Stimulated activated CD4-positive, alpha-beta T cell treated with anti-CD3 and anti-CD28 coated beads, Interleukin-15, amount 100 ng/mL, for 1 hour (primary cell): ENCODE measurements at places on chromosomes 13 and 19.

- no peak for DNase-seq
These were observed 528.3 kb upstream of the ATXN8OS start for GRCh38 chr13:69579351-69579750.

DNA sequence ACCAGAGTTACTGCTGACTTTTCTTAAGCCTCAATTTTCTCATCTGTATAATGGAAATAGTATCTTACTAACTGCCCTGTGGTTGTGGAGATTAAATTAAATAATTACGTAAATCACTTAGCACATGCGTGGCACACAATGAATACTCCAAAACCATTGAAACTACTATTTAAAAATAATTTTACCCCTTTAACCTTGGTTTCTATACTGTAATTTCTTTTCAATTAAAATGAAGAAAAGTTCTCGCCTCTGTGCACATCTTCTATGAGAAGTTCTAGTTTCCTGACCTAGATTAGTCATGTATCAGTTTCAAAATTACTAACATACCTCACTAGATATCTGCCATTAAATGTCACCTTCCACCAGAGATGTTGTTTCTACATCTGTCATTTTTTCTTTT, 5.7 kb downstream of the SLITRK1 start:
- DNase-seq, result no peak

DNA sequence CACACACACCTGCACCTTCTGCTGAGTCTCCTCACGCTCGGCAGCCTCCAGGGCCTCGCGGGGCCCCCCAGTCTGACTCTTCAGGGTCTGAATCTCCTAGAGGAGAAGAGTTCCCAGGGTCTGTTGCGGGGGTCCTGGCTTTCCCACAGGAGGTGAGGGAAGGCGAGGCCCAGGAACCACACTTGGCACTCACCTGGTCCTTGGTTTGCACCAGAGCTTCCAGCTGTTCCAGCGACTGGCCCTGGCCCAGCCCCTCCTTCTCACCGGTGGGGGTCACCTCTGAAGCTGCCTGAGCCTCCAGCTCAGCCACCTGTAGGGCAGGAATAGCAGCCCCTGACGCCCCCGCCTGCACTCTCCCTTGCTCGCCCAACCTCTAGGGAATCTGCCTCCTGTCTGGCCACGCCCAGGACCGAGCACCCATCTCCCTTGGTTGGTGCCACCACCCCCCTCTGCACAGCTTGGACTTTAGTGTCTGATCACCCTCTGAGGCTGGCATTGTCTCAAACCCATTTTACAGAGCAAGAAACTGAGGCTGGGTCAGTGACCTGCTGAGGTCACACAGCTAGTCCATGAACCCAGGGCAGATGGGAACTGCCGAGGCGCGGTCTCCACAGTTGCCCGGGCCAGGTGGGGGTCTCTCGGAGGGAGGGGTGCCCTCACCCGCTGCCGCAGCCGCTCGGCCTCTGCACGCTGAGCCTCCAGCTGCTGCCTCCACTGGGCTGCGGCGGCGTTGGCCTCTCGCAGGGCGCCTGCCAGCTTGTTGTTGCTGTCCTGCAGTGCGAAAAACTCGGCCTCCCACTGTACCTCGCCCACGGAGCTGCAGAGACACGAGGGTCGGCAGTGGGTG, 9.5 kb downstream of the HOMER3 start:
- no peak for DNase-seq

DNA sequence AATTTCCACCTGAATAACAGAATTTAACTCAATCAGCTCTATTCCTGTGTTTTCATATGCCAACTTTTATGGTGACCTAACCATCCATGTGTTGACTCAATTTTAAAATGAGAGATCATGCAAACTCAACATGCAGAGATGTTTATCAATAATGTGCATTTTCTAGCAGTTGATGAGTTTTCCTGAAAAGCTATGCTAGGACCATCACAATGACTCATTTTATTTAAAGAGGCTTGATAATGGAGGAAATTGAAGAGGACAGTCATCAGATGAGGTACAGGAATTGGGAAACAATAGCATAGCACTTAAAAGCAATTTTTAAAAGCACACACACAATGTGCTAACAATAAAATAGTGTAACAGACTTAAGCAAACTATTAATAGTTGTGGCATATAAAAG, 127.1 kb downstream of the VWA8 start:
- no peak for DNase-seq

DNA sequence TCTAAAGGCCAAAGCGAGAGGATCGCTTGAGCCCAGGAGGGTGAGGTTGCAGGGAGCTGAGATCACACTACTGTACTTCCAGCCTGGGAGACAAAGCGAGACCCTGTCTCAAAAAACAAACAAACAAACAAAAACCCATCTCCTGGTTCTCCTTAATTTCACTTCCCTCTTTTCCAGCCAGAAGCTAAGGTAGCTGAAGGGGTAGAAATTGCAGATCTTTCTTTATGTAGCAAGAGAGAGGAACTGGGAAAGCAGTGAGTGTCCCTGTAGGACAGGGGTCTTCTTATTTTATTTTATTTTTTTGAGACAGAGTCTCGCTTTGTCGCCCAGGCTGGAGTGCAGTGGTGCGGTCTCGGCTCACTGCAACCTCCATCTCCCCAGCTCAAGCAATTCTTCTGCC, 4.5 kb upstream of the TSPAN16 start:
- DNase-seq, result no peak

DNA sequence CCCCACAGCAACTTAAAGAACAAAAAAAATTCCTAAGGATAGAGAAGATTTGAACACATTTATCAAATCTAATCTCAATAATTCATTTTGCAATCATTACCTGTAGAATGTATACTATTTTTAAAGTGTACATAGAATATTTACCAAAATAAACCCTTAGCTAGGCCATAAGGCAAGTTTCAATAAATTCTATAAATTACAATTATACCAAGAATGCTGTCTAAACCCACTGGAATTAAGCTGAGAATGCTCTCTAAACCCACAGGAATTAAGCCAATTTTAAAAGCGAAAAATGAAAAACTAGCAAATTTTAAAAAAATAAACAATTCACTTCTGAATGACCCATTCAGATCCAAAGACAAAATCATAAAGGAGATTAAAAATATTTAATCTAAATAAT, 540.4 kb upstream of the NBEA start:
- no peak for DNase-seq

GRCh38 chr13:99314640-99315176, 7.5 kb upstream of the GPR183 start:
- no peak for DNase-seq

DNA sequence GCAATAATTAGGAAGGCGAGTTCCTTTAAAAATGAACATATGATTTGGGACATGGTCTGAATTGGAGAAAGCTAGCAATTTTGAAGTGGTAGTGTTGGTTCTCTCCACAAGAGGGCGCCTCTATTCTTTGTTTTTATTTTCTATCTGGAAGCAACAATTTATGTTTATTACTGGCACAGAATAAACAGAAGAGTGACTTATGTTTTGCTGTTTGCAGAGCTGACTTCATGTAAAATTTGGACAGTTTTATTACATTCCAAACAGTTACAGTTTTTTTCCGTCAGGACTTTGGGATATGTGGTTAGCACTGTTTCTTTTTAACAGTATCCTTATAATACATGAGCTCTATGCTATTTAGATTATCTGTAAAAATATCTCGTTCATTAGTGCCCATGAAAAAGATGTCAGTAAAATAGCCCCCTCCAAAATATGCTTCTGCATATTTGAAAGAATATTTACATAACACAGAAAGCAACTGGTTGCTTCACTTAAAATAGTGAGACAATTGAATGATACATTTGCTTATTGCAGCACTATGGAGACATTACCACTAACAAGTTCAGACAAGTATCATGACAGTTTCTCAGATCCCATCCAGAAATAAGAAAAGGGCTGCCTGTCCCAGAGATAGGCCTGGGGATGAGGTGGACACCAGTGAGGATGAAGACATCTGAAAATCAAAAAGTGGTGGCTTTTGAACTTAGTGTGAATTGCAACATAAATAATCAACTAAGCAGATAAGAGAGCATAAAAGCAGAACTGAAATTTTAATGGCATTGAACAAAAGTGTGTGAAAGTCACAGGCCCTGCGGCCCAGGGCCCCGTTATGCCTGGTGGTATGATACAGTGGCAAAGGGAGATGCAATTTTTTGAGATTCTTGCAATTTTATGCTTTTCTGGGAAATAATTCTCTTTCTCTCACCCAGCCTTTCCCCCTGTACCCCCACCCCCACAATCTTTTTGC, 32.3 kb upstream of the FGF9 start:
- no peak for DNase-seq

GRCh38 chr19:12224676-12225075, 61.8 kb downstream of the ZNF136 start:
- DNase-seq, result no peak

DNA sequence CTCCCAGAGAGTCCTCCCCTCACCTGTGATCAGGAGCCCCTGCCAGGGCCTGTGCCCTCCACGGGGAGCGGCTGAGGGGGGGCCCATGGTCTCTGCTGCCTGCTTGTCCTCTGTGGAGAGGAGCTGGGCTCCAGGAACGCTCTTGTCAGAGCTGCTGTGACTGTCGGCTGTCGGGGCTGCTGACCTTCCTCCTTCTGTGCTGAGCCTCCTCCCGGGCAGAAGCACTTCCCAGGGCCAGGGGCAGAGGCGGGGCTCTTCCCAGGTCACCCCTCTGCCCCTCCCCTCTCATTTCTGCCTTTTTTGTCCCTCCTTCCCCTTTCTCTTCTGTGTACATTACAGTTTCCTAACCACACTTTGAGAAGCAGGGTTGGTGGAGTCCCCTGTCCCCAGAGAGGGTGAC, at the start of gene CEACAM4:
Gene CEACAM4 (minus strand): TSS at position 198 of the 400 bp plus-strand sequence. CDS start 111 bp downstream, at position 87.
- DNase-seq, result no peak

- DNase-seq, result no peak
These were observed 1351.8 kb upstream of the PCDH20 start for GRCh38 chr13:62767473-62767872.

DNA sequence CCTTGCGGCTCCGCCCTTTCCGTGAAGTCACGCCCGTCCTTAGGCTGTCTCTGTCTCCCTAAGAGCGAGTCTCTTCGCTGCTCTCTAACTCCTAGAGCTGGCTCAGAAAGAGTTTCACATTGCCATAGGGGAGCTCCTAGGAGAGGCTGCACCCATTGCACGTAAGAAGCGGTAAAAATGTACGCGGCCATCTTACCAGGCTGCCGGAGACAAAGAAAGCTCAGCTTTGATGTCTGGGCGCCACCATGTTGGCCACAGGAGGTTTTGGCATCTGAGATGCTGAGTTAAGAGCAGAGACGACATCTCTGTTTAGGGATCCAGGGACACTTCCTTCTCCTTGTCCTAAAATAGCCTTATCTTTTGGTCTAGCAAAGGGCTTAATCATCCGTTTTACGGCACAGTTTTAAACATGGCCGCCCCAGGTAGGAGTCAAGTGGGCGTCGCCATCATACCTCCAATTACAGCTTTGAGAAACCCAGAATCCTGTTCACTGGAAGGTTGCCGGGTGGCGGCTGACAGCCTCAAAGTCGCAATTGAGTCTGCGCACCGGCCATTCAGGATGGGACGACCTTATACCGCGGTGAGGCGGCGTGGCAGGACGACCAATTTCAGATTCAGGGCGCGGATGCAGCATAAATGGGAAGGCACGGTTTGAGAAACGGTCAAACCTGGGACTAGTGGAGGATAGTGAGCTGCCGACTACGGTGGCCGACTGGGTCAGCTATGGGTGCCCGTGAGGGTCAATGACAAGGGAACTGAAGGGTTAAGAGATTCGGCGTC, at the start of gene ZNF793:
Gene ZNF793 (plus strand): TSS at position 553 of the 780 bp plus-strand sequence. CDS start 16,501 bp downstream, outside the sequence.
- peak; percentile 66 for DNase-seq

DNA sequence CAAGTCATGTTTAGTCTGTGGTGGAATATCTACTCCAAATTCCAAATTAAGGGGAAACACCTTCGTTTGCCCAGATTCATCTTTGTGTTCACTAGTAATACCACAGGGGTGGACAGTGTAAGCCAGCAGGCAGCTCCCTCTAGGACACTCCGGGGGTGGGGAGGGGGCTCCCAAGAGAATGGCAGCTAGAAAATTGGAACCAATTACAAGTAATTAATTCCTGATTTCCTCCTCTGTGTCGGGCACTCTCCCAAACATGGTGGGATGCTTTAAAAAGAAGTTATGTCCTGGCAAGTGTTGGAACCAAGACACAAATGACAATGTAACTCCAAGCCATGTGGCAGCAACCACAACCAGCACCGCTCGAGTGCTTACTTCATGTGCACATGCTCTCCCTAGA, 5.9 kb downstream of the COL4A1 start:
- DNase-seq, result no peak

- DNase-seq, result no peak
These were observed 134.2 kb downstream of the MTUS2 start for GRCh38 chr13:28954419-28954725.

DNA sequence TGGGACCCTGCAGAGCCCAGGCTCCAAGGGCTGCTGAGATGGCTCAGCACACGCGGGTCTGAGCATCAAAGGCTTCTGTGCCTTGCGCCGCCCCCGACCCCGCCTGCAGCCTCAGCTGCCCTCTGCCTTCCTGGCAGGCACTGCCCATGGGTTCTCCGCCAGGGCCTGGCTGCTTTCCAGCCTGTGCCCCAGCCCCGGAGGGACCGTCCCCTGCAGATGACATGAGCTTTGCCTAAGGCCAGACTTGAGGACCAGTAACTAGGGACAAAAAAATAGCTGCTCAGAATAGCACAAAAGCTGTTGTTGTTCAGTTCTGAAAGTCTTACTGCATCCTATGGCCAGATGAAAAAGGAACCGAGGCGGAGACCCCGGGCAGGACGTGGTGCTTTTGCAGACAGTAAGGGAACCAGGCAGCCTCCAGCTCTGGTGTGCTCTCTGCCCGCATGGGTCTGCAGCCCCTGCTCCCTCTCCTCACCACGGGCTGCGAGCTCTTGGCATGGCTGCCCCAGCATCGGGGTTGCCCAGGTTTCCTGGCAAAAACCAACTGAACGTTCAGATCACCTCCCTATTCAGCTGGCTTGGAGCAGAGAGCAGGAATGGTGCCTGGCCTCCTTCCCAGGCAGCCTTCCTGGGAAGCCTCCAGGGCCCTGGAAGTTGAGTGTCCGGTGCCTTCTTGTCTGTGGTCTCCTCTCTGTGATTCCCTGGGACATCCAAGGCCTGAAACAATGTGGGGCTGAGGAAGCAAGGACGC, 12.5 kb upstream of the CFAP97D2 start:
- DNase-seq, result no peak

GRCh38 chr19:29645911-29646310, 19.4 kb upstream of the PLEKHF1 start:
- DNase-seq, result no peak

DNA sequence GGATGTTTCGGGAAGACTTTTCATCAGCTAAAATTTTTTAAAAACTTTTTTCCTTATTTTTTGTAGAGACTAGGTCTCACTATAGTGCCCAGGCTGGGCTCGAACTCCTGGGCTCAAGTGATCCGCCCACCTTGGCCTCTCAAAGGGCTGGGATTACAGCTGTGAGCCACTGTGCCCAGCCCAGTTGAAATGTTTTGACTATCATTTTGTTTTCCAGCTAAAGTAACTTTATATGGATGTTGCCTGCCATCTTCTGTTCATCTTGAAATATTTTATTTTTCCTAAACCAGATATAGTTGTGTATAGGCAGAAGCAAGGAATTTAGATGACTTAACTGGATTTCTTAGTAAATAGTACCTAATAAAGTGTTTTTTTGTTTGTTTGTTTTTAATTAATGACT, 7.0 kb downstream of the CAB39L start:
- DNase-seq, result no peak

GRCh38 chr13:38462605-38463004, 113.0 kb downstream of the UFM1 start:
- DNase-seq, result no peak
